ENCODE measurements at places on chromosomes 2 and 18.

DNA sequence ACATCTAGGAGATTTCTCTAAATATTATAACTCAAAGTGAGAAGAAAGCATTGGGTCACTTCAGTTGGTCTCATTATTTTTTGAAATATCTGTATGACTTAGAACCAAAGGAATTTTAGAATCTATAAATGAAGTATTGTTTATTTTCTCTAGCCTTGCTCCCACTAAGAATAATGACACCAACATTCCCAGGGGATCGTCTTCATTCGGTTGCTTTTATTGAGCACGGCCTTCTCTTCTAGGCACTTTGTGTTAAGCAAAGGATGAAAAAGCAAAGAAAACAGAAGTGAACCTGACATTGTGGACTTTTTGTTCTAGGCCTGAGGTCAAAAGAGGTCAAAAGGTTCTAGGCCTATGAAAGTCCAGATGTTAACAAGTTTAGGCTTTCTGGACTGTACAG is 231.9 kb downstream of the GALR1 start:
- no peak for DNase-seq

GRCh38 chr2:206974551-206974950 is 35.2 kb downstream of the CPO start:
- DNase-seq, result no peak

DNA sequence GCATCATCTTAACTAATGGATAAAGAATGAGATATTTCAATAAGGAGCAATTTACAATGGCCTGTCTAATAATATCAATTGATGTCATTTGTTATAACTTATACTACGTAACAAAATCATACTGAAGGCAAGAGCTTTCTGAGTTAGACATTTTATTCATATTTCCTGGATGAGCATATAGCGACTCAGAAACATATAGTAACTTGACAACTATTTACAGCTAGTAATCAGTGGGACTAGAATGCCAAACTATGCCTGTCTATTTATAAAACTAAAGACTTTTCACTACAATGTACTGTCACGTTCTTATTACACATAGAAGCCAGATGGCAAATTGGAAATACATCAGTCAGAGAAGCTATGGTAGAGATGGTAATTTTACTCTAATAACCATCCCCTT is 766.2 kb upstream of the TMEFF2 start:
- DNase-seq, result no peak

DNA sequence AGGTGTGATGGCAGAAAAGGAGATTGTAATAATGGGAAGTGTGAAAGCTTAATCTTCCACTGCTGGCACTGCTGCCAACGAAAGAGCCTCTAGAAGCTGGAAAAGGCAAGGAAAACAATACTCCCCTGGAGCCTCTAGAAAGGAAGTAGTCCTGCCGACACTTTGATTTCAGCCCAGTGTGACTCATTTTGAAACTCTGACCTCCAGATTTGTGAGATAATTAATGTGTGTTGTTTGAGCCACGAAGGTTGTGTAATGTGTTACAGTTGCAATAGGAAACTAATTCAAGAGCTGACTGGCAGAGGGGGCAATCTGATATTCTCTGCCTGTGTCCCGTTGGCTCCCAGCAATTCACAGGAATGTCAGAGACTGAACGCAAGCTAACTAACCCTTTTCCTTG is 219.2 kb upstream of the UBE2E3 start:
- no peak for DNase-seq

DNA sequence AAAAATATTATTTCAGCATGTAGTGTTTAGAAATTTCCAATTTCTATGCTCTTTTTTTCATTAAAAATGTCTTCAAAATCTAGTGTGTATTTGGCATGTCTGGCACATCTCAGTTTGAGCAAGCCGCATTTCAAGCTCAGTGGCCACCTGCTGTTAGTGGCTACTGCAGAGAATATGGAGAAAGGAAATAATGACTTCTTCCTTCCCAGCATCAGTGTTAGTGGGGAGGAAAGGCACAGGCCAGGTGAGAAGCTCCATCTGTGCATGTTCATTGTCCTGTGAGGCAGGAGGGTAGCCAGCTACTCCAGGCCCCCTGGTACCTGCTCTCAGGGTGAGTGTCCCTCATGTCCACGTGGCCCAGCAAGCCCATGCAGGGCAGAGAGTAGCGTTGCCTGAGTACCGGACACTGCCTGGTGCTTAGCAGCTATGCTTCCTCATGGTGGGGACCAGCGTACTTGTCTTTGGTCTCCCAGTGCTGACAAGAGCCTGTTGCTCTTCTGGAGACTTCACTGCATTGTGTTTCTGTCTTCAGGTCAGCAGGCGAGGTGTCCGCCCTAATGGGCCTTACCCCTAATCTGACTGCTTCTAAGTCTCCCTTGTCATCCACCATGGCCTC is 67.4 kb upstream of the CHMP1B start:
- no peak for DNase-seq

GRCh38 chr18:69948919-69949537 is 1.4 kb upstream of the CD226 start:
- no peak for DNase-seq

DNA sequence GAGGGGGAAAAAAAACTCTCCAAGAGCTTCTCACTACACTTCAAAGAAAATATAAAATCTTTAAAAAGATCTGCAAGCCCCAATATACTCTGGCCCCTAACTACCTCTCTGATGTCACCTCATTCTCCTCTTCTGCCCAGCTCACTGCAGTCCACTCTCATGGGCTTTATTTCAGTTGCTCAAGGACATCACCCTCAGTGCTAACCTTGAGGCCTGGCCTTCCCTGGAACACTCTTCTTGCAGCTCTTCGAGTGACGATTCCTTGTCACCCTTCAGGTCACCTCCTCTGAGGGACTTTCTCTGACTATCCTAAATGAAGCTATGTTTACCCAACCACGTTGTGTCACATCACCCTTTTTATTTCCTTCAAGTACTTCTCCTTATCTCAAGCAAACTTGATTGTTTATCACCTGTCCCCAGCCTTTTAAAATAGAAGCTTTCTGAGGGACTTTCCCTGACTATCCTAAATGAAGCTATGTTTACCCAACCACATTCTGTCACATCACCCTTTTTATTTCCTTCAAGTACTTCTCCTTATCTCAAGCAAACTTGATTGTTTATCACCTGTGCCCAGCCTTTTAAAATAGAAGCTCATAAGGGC is 10.4 kb downstream of the RTTN start:
- no peak for DNase-seq

DNA sequence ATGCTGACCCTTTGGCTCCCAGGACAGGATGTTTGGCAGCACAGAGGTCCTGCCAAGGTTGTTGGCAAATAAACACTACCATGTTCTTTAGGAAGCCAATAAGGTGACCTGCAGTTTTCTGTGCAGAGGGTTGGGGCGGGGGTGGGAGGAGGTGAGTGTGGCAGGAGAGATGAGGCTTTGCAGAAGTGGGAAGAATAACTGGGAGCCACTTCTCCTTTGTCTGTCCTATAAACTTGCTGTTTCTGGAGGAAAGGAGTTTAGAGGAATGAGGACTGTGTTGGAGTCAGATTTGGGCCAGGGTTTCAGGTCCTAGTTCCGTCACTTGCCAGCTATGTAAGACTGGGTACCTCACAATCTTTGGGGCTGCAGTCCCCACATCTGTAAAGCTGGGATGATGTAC is 187.6 kb upstream of the SPRED2 start:
- no peak for DNase-seq

- DNase-seq, result no peak
Measured at GRCh38 chr2:86392873-86393518, 48.2 kb upstream of the KDM3A start.

DNA sequence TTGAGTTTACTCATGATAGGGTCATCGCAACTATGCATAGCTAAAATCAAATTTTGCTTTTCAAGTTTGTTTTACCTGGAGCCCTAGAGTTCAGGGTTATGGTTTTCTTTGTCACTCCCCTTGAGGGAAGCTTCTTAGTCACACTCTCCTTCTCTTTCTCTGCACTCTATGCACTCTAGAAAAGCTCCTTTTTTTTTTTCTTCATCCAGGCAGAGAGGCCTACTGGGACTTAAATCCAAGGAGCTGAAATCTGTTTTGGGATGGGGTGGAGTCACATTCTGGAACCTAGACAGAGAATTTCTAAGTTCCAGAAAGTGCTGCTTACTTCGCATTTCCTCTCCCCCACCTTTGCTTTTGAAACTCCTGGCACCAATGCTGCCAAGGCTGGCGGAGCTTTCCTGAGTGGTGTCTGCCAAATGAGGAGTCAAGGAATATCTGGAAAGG is 19.1 kb upstream of the IL18R1 start:
- DNase-seq, result no peak

DNA sequence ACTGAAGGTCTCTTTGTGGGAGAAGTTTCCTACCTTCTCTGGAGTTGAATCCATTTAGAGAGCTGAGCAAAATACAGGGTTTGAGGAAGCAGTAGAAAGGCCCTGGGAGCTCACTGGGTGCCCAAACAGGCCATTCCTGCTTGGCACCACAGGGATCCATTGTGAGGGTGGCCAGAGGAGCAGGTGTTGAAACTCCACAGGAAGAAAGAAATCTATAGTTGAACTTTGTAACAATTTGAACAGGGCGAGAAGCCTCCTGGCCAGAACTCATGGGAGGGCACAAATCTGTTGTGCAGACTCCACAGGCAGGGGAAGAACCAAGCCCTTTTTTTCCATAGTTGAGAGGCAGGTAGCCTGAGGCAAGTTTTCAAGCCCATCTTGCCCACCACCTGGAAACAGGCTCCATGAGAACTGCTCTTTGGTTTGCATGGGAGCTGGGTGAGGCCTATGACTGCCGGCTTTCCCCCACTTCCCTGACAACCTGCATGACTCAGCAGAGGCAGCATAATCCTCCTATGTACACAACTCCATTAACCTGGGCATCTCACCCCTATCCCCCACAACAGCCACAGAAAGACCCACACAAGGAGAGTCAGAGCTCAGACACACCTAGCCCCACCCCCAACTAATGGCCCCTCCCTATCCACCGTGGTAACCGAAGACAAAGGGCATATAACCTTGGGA is 1053.0 kb downstream of the TSN start:
- no peak for DNase-seq

DNA sequence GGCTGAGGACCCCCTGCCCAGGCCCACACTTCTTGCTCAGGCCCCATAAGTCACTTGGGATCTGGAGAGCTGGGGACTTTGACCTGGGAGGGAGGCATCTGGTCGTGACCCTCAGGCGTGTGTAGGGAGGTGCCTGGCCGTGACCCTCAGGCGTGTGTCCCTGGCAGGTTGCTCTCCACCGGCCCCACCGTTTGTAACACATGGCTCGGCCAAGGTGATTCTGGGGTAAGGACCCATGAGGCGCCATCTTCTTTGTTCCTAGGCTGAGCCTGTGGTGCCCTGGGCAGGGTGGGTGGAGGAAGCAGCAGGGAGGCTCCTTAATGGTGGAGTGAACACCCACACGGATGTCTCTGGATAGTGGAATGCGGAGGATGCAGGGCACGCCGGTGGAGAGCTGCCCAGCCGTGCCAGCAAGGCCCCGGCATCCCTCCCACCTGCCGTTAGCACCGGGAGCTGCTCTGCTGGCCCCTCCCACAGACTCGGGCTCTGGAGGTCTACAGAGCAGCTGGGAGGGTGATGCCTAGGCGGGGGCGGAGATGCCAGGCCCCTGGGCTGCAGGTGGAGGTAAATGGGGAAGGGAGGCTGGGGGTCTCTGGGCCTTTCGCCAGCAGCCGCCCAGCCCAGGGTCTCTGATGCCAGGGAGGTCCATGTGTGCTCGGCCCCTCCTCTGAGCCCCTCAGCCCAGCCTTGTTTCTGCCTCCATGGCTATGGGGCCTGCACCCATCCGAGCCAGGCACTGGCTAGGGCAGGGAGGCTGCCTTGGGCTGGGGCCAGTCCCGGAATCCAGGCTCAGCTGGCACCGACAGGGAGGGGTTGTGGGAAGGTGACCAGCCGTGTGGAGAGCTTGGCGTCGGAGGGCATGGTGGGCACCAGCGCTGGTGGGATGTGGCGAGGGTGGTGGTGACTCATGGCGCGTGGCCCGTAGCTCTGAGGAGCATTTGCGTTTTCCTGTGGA is 1.1 kb upstream of the GAL3ST2 start:
- DNase-seq, result no peak

- DNase-seq, result no peak
Measured at GRCh38 chr2:65265671-65266045, 38.0 kb downstream of the ACTR2 start.

GRCh38 chr18:10245846-10246175 is 208.6 kb upstream of the APCDD1 start:
- no peak for DNase-seq

GRCh38 chr18:40670668-40671375 is 1284.2 kb upstream of the PIK3C3 start:
- no peak for DNase-seq

DNA sequence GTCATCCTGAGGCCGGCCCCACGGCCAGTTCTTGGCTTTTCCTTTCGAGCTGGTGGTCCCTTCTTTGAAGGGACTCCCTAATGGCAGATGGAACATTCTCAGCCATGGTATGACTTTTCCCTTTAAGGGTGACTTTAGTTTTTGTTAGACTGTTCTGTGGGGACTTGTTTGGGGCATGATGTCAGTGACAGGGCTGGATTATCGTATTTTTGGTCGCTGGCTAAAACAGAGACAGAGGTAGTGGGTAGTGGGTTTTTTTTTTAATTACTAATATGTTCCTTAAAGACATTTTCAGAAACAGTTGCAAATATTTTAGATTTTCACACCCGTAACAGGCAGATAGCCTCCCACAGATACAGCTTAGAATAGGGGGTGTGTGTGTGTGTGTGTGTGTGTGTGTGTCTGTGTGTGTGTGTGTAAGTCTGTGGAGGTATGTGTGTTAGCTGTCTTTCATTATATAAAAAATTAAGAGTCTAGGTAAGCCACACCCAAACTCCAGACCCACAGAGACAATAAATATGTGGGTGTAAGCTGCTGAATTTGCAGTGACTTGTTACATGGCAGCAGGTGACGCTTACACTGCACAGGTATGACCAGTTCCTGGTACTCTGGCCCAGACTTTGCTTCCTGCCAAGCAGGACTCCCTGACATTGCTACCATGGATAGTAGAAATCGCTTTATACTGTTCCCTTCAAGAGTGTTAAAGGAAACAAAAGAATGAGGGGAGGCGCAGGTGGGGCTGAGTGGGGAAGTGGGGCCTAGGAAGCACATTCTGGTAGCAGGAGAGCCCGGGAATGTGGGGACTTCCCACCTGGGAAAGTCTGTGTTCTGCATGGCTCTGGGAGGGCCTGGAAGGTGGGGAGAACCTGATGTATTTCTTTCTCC is 20.9 kb downstream of the NCK2 start:
- no peak for DNase-seq

- no peak for DNase-seq
Measured at GRCh38 chr2:9050122-9050809, 46.8 kb upstream of the MBOAT2 start.

GRCh38 chr2:78245394-78246135 is 723.4 kb upstream of the LRRTM4 start:
- no peak for DNase-seq

DNA sequence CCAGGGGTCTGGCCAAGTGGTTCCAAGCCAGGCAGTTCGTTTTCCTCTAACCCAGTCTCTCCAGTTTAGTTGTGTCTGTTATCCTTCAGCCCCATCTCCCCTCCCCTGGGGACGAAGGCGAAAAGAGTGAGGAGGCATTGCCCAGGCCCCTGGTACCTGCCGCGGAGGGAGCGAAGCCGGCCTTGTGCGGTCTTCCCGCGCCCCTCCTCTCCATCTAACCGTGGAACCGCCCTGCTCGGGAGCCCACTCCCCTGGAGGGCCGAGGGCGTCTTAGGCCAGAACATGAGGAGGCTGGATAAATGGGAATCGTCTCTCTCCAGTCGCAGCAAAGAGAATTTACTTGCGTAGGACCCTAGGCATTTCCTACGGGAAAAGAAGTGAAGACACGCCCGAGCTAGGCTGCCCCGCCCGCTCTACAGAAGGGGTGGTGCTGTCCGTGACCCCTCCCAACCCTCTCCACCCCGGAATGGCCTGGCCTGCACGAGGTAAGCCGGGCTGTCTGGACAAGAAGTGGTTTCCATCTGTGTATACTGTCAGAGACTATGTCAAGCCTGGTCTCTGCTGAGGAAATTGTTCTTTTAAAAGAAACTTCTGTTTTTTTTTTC is 156.2 kb downstream of the MIB1 start:
- no peak for DNase-seq

All from stimulated activated CD8-positive, alpha-beta memory T cell treated with anti-CD3 and anti-CD28 coated beads, Interleukin-4, amount 100 ng/mL, for 4 hours (primary cell).